Activated CD4-positive, CD25-positive, alpha-beta regulatory T cell treated with anti-CD3 and anti-CD28 coated beads, Interleukin-2, amount 50 U/mL, for 16 hours (primary cell): ENCODE measurements at places on chromosomes 2 and 18.
A peak's percentile ranks its signal among the peaks of the same experiment; 100 is the strongest.

GRCh38 chr2:60880643-60881046 lies 729 bp upstream of the REL start:
- no peak for DNase-seq

GRCh38 chr18:43870626-43871025 lies 593.3 kb upstream of the SYT4 start:
- no peak for DNase-seq

DNA sequence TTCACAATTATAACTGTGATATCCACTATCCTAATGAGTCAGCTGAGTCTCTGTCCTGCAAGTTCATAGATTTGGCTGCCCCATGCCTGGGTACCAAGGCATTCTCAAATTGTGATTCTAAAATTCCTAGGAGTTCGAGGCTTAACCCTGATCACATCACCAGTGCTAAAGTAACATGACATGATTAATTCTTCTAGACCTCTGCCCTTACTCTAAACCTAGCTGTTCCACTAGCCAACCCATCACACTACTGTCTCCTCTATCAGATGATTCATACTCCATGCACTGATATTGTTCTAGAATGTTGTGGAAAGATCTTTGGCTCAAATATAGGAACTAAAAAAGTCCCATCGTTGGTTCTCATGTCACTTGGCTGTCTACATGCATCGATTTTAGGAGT lies 487.6 kb downstream of the PIK3C3 start:
- no peak for DNase-seq

DNA sequence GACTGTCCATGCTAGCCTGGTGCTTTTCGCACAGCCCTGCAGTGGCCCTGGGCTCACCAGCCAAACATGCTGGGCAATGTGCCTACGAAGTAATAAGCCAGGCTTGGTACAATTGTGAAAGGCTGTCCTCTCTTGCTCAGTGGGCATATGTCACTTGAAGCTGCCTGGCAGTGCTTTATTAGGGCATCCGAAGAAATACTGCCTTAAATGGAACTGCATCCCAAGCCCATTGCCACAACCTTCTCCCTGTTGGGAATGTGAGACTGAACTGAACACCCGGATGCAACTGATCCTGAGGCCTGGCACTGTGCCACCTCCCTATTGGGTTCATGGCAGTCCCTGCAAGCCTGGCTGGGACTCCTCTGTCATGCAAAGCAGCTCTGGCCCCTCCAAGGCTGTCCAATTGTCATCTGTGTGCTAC lies 15.9 kb downstream of the CAPG start:
- no peak for DNase-seq

- DNase-seq: no peak
Observed at GRCh38 chr2:84694088-84694622, 177.9 kb downstream of the DNAH6 start.

- peak; percentile 20 for DNase-seq
Observed at GRCh38 chr2:102137138-102137537, 5.4 kb upstream of the IL1R1 start.
